ENCODE measurements at places on chromosomes 2 and 18.

DNA sequence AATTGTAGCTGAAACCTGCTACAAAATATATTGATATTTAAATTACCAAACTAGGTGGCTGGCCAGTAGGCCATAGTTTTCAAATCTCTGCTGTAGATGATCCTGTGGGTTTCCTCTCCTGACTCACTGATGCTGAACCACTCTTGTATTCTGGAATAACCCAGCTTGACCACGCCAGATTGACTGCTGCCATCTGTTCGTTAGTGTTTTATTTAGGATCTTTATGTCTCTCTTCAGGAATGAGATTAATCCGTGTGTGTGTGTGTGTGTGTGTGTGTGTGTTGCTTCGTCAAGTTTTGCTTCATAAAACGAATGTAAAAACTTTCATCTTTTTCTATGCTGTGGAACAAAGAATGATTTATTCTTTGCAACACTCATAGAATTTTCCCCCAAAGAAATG lies 187.1 kb downstream of the DYSF start:
- DNase-seq: no peak

DNA sequence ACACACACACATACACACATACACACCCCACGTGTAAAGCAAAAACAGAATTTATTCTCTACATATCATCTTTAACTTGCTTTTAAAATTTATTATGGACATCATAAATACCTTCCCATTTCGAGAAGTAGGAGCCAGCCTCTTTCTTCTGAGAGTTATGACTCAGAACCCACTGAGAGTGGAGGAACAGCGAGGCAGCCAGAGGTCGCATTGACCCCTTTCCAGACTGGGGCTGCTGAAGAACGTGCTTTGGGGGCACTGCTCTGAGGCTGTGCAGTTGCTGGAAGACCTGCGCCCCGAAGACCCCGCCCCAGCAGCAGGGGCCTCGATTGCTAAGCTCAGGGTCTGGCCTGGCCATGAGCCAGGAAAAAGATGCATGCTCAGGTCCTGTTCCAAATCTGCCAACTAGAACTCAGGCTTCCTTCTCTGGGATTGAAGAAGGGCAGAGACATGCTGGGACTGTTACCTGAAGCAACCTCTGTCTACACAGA lies 133.8 kb upstream of the TWIST2 start:
- no peak for DNase-seq

DNA sequence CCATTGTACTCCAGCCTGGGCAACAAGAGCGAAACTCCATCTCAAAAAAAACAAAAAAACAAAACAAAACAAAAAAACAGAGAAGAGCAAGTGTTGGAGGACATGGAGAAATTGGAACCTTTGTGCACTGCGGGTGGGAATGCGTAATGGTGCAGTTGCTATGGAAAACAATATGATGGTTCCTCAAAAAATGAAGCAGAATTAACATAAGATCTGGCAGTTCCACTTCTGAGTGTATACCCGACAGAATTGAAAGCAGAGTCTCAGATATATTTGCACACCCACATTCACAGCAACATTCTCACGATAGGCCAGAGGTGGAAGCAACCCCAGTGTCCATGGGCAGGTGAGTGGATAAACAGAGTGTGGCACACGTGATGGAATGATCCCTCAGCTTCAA lies 11.0 kb upstream of the RALB start:
- DNase-seq: no peak

GRCh38 chr18:35049111-35050027 lies 8.2 kb downstream of the MAPRE2 start:
- no peak for DNase-seq

DNA sequence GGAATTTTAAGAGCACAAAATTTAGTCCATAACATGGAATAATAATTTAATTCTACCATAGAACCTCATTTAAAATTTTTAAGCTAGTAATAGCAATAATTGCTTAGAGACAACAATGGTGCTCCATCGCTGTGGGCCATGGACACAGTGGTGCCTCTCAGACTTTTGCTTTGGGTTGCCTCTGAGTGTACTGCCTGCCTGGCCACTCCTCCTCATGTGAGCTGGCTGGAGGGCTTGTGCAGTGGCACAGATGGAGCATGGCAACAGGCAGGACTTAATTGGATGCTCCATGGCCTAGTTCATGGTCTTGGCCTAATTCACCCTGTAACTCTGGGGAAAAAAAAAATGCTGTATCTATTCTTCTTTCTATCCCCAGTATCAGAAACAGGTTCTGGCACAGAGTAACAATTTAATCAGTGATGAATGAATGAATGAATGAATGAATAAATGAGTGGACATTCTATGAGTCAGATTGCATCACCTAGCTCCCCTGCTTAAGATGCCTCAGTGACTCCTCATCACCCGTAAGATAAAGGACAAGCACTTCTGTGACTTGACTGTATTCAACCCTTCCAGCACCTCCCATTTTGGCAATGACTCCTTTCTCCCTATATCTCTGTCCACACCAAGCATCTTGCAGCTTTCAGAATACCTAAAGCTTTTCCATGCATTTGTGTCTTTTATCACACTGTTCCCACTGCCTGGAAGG lies 211.8 kb upstream of the SLC14A2 start:
- DNase-seq: no peak

- DNase-seq: no peak
Observed at GRCh38 chr2:182283512-182283911, 143.3 kb downstream of the PDE1A start.

DNA sequence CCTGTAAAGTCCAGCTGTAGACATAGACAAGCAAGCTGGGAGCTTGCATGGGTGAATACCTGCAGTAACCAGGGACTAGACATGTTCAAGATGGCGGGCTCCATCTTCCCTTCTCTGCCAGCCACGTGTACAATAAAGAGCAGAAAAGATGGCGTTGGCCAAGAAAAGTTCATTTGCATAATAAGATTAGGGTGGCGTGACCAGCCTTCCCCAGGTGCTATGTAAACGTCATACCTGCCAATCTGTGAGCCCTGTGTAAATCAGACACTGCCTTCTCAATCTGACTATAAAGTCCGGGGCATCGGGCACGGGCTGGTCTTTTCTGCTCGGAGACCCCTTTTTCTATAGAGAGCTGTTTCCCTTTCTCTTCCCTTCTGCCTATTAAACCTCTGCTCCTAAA lies 101.6 kb upstream of the XPO1 start:
- DNase-seq: no peak

GRCh38 chr2:134337631-134338030 lies 83.8 kb downstream of the MGAT5 start:
- DNase-seq: no peak

GRCh38 chr2:222057347-222058073 lies 241.3 kb downstream of the PAX3 start:
- DNase-seq: no peak

DNA sequence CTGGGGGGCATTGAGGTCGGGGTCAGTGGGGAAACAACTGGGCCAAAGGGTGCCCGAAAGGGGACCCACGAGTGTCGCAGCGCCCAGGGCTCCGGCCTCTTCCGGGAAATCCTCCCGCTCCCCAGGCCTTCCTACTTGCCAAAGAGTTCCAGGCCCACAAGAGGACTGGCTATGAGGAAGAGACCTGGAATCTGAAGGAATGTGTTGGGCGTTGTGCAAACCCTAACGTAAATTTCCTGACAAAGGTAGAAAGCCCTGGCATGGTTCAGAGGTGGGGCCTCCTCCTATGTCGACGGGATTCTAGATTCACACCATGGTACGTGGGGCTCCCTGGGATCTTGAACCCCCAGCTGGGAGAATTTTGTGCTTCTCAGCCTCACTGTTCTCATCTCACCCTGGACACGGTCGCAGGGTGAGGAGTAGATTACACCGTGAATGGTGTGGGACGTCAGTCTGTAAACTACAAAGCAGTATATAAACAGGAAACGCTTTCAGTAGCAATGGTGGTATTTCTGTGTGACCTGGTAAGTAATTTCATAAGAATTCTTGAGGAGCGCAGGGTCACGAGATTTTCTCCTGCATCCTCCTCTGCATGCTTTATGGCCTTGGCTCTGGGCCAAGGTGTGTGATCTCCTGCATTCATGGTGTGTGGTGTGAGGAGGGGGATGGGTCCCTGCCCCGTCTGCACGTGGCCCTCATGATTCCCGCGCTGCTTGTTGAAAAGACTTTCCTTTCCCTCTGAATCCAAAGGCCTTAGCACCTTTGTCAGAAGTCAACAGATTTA lies 868 bp downstream of the HSBP1L1 start:
- peak; percentile 55 for DNase-seq

DNA sequence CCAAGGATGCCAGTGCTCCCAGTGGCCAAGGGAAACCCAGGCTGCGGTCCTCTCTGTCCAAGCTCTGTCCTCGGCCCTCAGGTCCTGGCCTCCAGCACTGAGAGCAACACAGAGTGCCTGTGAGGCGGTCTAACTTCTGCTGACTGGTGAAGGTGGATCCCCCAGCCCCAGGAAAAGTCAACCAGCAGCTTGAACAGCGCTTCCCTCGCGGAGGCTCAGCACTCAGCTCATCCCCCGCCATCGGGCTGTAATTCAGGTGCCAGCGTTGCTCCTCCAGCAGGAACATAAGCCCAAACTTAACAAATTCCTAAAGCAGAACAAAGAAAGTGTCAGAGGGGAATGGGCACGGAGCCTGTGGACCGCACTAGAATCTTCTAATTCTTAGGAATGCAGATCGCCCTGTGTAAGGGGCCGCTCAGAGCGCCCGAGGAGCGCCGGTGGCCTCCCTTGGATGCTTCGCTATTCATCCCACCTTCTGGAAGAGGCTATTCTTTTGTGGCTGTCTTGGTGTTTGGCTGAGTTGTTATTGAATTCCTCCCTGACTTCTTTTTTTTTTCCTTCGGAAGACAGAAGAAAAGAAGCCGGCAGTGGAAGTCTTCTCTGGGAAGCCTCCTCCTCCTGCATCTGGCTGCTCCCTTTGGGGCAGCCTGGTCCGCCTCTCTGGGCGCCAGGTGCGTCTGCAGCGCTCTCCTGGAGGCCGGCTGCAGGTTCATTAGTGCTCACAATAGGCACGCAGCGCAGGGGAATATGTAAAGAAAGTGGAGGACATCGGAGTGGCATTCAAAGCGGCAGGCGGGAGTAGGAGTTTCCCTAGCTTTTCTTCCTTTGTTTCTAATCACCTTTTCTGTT lies 905.6 kb downstream of the TSN start:
- DNase-seq: no peak

- no peak for DNase-seq
Observed at GRCh38 chr2:220736778-220737177, 835.3 kb downstream of the EPHA4 start.

- no peak for DNase-seq
Observed at GRCh38 chr2:225100856-225101294, 58.6 kb upstream of the DOCK10 start.

GRCh38 chr2:36069074-36069473 lies 286.5 kb upstream of the CRIM1 start:
- no peak for DNase-seq

GRCh38 chr2:137229834-137230233 lies 464.5 kb downstream of the THSD7B start:
- no peak for DNase-seq

- DNase-seq: no peak
Observed at GRCh38 chr2:231935207-231935524, 9.0 kb upstream of the NPPC start.

- DNase-seq: no peak
Observed at GRCh38 chr18:74651327-74652128, 53.9 kb downstream of the ZNF407 start.

All from CD4-positive, CD25-positive, alpha-beta regulatory T cell (primary cell).